GM12865 (cell line): ENCODE measurements at places on chromosomes 1 and 21.

- no peak for DNase-seq
These were observed 28.3 kb downstream of the TLCD4 start for GRCh38 chr1:95145493-95145892.

DNA sequence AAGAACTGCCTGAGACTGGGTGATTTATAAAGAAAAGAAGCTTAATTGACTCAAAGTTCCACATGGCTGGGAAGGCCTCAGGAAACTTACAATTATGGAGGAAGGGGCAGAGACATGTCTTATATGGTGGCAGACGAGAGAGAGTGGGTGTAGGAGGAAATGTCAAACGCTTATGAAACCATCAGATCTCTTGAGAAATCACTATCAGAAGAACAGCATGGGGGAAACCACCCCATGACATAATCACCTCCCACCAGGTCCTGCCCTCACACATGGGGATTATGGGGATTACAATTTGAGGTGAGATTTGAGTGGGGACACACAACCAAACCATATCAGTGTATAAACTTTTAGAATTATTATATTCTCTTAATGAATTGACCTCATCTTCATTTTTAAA lies 335.9 kb upstream of the DPYD start:
- no peak for DNase-seq

DNA sequence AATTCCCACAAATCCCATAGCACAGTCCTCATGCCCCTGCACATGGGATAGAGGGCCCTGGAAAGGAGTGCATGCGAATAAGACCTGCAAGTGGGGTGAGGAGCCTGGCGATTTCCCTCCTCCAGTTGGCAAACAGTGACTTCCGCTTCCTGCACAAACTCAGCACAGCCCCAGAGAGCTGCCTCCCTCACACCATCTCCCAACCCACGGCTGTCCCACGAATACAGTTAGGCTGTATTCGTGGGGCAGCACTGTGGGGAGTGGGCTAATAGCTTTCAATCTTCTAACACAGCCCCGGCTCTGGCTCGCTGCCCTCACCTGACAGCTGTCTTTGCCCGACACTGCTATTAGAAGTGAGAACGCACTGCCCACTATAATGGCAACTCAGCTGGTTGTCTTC lies 28.2 kb upstream of the CNTN2 start:
- no peak for DNase-seq

- no peak for DNase-seq
These were observed 1.0 kb downstream of the NCDN start for GRCh38 chr1:35558374-35559316.

DNA sequence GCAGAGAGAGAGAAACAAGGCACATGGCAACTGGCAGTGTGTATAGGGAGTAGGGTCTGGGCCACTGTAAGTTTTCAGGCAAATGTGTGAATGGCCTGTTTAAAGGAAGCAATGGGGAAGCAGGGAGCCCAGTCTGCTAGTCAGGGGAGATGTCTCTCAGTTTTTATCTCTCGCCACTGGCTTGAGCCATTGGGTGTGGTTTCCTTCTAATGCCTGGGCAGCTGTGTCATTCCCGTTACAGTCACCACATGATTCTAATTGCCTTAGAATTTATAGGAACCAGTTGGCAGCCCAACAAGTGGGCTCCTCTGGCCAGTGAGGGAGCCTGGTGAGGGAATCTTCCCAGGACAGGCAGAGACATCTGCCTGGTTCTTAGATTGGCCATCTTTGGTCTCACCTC lies 182.4 kb downstream of the DISC1 start:
- DNase-seq, result no peak

- DNase-seq, result no peak
These were observed 47.7 kb downstream of the CXADR start for GRCh38 chr21:17560377-17561025.

- no peak for DNase-seq
These were observed 126.6 kb upstream of the CAMK1G start for GRCh38 chr1:209456878-209457277.

- no peak for DNase-seq
These were observed 2.6 kb downstream of the HECTD3 start for GRCh38 chr1:45008516-45008915.

DNA sequence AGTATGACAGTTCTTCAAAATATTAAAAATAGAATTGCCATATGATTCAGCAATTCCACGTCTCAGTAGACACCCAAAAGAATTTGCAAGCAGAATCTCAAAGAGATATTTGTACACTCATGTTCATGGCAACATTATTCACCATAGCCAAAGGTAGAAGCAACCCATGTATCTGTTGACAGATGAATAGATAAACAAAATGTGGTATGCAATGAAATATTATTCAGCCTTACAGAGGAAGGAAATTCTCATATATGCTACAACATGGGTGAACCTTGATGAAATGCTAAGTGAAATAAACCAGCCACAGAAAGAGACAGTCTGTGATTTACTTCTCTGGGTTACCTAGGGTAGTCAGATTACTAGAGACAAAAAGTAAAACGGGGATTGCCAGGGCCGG lies 47.0 kb downstream of the NAV1 start:
- no peak for DNase-seq

DNA sequence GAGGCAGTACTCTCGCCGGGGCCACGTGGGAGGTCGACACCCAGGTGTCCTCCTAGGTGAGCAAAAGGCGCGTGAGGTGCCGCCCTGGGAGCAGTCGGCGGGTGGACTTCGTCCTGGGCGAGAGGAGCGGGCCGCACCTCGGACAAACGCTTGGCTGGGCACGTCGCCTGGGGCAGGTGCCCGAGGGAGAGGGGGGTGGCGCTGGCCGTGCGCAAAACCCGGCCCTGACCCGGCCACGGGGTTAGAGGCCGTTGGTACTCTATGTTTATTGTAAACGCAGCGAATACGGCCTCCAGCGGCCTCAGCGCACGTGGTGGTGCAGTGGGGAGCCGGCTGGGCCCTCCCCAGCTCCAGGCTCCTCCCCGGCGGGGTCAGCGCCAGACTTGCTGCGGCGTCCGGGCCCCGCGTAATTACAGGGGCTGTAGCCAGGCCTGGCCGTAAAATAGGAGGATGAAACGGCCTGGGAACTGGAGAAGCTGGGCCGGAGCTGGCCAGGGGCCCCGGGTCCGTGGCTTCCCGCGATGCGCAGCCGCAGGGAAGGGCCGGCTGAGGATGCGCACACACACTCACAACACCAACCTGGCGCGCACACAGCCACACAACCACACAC lies 1.6 kb upstream of the EFNA1 start:
- no peak for DNase-seq

GRCh38 chr21:15444118-15444960 lies 285.4 kb upstream of the USP25 start:
- DNase-seq, result no peak

- no peak for DNase-seq
These were observed 3.6 kb upstream of the KCNT2 start for GRCh38 chr1:196611873-196612272.

- DNase-seq, result no peak
These were observed 12.1 kb upstream of the ZNF496 start for GRCh38 chr1:247343801-247344200.

GRCh38 chr1:40399984-40400704 lies 26.6 kb downstream of the SMAP2 start:
- peak; percentile 85 for DNase-seq

GRCh38 chr1:34865573-34865972 lies 6.0 kb upstream of the SMIM12 start:
- DNase-seq, result no peak

DNA sequence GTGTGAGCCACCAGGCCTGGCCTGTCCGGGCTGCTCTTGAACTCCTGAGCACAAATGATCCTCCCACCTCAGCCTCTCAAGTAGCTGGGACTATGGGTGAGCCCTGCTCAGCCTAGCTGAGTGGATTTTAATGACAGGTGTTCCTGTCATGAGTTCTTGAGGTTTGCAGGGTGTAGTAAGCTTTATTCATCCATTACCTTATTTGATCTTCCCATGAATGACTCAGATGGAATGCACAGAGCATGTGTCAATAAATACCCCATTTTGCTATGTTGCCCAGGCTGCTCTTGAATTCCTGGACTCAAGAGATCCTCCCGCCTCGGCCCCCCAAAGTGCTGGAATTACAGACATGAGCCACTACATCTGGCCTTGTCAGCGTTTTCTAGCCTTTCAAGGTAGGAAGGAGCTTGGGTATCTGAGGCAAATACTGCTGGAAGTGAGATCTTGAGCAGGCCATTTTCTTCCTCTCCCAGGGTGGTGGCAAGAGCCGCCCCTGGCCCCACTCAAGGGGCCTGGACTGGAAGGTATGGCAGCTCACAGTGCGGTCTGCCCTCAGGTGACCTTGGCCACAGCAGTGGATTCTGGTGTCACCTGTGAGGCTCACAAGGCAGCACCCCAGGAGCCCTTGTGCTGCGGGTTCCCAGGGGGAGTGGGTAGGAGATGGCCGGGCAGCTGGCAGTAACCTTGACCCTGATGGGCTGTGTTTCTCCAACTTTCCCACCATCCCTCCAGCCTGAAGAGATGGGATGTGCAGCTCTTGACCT lies 20.0 kb downstream of the PIK3CD start:
- DNase-seq, result no peak

DNA sequence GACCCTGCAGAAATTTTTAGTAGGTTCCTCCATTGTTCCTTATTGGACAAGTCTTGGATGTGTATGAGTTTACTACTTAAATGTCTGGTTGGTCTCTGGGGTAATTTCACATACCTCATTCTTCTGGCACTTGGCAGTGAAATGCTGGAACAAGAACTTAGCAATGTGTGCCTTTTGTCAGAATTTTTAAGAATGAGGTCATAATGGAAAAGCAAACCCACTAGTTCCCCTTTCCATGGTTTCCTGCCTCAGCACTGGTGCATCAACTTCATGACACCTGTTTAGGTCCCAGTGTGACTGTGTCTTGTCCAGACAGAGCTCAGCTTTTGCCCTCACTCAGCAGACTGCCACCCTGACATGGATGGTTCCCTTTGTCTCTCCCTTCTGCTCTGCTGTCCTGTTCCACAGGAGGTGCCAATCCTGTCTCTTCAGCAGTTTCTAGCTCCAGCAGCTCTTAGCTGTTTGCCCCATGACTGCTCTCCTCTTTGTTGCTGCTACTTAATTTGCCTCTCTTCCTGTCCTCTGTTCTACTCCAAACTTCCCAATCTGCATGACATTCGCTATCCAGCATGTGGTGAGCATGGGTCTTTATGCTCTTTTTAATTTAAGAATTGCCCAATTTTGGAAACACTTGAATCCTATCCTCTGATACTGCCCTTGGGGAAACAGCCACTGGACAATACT lies 135.6 kb downstream of the CYYR1 start:
- DNase-seq, result peak; percentile 14

DNA sequence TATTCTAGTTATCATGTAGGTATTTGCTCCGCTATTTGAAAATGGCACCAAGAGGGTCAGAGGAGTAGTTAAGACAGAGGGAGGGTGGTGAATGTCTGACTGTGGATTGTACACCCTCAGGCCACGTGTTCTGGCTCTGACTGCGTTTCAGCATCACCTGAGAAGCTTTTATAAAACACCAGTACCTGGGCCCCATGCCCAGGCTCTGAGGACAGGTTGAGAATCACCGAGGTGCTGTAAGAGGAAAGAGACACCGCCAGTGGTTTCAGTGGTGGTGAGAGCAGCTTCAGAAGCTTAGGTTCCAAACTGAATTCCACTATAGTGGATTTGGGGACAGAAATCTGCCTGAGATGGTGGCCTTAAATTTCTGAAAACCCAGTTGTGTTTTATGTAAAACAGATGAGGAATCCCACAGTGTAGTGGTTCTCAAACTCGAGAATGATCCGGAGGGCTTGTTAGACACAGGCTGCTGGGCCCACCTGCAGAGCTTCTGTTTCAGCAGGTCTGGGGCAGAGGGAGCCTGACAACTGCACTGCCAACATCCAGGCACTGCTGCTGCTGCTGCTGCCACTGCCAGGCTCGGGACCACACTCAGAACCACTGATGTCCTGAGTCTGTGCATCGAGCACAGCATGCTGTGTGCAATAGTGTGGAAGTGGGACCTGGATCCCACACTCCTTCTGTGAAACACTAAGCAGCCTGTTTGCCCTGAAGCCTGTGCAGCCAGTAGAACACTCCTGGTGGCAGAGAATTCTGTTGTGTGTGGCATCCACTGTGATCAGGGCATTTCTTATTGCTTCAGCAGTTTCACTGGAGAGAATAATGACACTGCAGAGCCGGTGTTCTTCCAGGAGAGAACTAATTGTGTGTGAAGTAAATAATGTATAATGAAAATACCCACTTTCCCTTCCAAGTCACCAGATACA lies 98.7 kb downstream of the SUSD4 start:
- DNase-seq, result no peak
